ENCODE measurements at places on chromosomes 7 and 10.

DNA sequence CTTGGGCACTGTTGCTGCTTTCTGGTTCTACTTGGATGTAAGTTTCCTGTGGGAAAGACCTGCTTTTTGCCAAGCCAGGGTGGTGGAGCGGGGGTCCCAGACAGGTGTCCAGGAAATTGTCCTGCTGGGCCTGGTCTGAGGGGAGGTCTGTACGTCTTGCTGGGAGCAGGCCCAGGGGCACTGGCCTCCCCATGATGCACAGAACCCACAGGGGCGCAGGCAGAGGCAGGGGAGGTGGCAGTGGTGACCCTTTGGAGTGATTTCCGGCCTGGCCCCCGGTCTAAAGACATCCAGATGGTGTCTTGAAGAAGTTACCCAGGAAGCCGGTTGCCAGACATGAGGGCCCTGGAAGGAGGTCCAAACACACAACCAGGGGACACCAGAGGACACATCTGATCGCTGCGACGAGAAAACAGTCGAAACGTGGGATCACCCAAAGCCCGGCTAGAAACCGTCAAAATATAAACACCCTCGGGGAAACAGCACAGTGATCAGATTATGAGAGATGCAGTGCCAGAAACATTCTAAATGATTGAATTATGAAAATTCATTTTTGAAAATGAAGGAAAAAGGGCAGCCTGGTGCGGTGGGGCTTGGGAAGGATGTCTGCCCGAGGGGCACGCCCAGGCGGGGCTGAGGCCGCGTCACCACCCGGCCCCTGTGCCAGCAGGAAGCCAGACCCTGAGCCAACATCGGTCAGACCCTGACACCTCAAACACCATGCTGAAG is 59.6 kb downstream of the TMEM270 start:
- no peak for DNase-seq

GRCh38 chr7:8217200-8218068 is 44.5 kb downstream of the ICA1 start:
- DNase-seq: no peak

- DNase-seq: no peak
Observed at GRCh38 chr7:103149808-103150180, 895 bp upstream of the NAPEPLD start.

DNA sequence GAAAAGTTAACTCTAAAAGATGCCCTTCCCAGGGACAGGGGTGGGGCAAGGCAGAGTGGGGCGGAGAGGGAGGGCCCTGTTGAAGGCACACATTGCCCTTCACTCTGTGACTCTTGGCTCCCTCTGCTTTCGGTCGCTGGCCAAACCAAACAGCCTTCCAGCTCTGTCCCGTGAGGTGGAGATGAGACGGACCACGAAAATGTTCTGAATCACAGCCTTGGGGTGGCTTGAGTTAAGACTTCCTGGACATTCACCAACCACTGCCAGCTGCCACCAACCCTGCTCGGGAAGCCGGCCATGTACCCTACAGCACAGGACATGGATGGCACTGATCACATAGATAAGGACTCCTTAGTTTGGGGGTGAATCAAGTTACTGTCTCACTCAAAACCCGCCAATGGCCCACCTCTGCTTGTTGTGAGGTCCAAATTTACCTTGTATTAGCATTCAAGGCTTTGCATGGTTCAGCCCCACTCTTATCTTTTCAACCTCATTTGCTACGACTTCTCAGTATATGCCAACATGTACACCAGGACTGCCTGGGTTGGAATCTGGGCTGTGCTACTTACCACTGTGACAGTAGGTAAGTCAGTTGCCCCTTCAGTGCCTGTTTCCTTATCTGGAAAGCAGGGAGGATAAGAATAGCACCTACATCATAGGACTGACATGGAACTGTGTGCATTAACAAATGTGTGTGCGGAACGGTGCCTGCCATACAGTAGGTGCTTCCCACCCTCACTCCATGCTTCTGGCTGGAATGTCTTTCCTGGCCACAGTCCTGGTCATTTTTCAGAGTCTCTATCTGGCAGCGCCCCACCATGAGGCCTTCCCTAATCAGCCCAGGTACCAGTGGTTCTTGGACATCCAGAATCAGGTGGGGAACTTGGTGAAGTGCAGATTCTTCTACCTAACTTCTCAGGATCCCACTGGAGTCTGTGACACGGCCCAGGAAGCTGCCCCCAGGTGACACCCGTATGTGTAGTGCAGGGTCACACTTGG is 28.0 kb downstream of the ITPRIP start:
- DNase-seq: no peak

GRCh38 chr10:102195296-102195870 is 30.7 kb upstream of the ELOVL3 start:
- DNase-seq: no peak

DNA sequence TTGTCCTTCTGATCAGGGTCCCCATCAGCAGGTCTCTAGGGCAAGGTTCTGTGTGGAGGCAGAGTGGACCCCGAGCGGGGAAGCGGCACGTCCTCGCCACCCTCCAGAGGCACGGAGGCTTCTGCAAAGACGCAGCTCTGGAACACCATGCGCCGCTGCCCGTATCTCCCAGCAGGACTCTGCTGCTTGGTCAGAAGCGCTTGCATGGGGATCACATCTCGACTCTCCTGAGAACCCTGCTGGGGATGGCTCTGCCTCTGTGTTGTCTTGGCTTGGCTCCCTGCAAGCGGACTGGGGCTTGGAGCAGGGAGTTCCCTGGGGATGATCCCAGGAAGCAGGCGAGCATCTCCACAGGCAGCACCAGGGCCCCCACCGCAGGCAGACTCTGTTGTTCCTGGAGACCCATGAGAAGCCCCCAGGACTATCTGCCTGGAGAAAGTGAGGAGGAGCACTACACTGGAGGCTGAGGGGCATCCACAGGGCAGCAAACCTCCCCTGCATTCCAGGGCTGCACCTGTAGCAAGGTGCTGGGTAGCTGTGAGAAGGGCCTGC is 520.5 kb downstream of the GLRX3 start:
- DNase-seq: no peak

GRCh38 chr10:86945361-86946212 is 11.8 kb downstream of the MMRN2 start:
- DNase-seq: no peak

DNA sequence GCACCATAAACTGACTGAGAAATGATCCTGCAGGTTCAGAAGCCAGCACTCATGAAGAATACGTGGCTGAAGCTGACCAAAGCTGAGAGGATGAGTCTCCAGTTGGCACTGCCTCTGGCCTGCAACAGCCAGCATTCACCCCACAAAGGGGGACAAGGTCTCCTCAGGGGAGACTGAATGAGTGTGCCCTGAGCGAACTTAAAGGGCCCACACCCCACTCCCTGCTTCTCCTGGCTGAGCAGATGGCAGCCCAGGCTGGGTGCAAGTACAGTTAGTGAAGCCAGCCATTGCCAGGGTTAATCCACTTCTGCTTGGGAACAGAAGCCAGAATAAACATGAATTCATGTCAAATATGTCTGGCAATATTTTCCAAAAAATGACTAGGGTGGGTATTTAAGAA is 98.1 kb downstream of the PPP1R17 start:
- no peak for DNase-seq

GRCh38 chr7:96819111-96819700 is 109.6 kb upstream of the SEM1 start:
- no peak for DNase-seq

GRCh38 chr10:45425621-45426563 is 51.9 kb downstream of the ALOX5 start:
- no peak for DNase-seq

GRCh38 chr10:113687037-113687436 is 7.3 kb downstream of the CASP7 start:
- DNase-seq: no peak

GRCh38 chr10:71399946-71400345 is 3.2 kb downstream of the CDH23 start:
- no peak for DNase-seq

GRCh38 chr7:31192986-31193385 is 140.9 kb downstream of the ADCYAP1R1 start:
- no peak for DNase-seq

GRCh38 chr7:44536090-44536489 is 5.0 kb downstream of the NPC1L1 start:
- DNase-seq: no peak

DNA sequence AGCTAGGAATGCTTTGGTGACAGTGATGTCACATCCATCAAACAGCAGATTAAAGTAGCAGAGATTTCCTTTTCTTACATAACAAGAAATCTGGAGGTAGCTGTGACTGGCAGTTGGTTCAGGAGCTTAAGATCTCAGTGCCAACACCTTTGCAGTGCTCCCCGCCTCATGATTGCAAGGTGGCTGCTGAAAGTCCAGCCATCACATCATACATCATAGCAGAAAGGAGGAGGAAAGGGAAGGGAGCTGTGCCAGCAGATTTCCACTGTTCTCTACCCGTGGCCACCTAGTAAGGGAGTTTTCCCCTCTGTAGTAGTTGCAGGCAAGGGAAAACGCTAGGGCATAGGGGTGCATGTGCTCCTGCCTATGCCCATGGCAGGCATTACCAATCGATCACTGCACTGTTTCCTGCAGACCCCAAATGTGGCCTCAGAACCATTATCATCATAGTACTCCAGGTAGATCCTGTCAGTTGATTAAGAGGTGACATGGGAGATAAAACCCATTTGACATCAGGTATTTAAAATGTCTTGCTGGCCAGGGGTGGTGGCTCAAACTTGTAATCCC is 57.9 kb upstream of the GTF2IRD1 start:
- no peak for DNase-seq

DNA sequence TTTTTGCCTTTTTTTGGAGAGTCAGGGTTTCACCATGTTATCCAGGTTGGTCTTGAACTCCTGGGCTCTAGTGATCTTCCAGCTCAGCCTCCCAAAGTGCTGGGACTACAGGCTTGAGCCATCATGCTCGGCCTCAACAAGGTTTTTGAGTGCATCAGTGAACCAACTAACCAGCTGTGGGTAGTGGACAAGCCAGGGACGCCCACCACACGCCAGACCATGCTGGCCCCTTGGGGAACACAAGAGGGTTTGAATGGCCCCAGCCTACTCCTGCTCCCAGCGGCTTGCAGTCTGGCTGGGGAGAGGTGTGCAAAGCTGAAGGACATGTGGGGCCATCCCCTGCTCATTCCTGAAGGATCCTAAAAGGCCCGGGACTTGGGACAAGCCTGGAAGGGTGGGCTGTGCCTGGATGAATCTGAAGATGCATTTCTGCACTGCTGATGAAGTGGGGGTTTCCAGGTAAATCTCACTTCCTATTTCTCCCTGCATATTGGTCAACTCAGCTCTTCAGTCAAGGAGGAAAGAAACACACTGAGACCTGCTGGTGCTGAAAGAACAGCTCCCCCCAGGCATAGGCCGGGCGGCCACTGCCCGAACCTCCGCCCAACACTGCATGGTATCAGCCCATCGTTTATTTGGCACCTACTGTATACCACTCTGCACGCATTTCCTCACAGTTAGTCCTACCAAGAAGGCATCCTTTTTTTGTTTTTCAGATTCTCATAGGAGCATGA is 6.9 kb downstream of the MMD2 start:
- DNase-seq: no peak

- DNase-seq: no peak
Observed at GRCh38 chr7:3210531-3210930, 90.5 kb upstream of the SDK1 start.

GRCh38 chr10:84075226-84076046 is 63.9 kb upstream of the GHITM start:
- no peak for DNase-seq

DNA sequence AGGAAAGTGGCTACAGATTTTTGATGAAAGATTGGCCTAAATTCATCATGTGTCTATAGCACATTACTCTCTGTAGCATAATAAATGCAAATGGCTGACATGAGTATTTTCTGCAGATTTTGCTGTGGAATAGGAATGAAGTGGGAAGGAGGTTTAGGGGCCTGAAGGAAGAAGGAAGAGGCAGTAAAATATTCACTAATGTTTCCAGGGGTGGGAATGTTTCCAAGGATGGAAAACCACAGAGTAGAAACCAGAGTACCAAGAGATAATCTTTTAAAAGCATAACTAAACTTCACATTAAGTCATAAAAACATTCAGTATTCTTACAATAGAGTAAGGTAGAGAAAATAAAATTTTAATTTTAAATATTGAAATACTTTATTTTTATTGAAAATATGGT is 267.8 kb downstream of the BICC1 start:
- DNase-seq: no peak

- DNase-seq: no peak
Observed at GRCh38 chr7:47327698-47328391, 254.1 kb downstream of the TNS3 start.

GRCh38 chr10:44874166-44874565 is 37.0 kb upstream of the TMEM72 start:
- DNase-seq: no peak

DNA sequence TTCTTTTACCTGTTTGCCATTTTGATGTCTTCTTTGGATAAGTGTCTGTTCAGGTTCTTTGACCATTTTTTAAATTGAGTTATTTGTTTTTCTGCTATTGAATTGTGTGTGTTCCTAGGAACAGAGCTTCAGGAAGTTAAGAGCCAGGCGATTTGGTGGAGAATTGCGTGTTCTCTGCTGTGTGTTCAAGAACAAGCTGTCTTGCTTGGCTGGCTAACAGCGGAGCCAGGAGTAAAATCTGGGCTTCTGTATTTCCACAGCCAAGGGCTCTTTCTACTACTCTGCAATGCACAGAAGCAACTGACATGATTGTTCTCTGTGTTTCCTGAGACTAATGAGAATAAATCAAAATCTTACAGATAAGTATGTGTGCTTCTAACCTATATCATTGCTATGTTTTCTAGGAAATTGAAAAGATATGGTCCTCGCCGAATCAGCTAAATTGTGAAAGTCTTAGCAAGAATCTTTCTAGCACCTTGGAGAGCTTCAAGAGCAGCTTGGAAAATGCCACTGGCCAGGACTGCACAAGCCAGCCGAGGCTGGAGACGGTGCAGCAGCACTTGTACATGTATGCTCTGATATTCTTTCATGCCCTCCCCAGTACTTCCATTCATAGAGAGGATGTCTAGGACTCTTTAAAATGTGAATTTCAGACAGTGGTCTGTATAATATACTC is 124.2 kb downstream of the ABCA13 start:
- no peak for DNase-seq
